AML-193 (cell line): ENCODE measurements at places on chromosomes 4 and X.

DNA sequence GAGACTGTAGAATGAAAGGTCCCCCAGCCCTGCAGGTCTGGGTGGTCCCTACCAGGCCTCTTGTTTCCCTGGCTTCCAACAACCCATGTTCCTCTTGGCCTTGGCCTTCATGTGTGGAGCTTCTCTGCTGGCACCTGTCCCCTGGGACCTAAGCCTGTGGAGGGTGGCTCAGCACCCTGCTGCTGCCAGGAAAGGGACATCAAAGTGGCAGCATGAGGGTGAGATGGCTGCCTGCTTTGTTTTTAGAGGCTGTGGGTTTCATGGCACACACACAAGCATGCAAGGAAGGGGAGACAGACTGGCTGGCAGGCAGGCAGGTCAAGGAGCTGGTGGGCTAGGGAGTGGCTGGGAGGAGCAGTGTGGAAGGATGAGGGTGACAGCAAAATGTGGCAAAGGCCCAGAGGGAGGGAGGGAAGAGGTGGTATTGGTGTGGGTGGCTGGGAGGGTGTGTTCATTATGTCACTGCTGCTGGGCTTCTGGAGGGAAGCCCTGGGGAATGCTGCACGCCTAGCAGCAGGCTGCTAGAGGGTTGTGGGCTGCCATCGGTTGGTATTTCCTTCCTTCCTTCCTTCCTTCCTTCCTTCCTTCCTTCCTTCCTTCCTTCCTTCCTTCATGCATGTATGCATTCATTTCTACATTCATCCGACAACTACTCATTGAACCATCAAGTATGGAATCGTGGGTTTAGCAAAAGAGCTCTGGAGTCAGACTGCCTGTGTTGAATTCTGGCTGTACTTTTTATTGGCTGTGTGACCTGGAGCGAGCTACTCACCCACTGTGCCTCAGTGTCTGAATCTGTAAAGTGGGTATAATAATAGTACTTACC, 128.7 kb upstream of the PJA1 start:
- DNase-seq: no peak

- no peak for DNase-seq
Observed at GRCh38 chr4:73520821-73521220, 39.3 kb downstream of the AFM start.

GRCh38 chrX:24117258-24117657, 32.3 kb upstream of the ZFX start:
- no peak for DNase-seq

DNA sequence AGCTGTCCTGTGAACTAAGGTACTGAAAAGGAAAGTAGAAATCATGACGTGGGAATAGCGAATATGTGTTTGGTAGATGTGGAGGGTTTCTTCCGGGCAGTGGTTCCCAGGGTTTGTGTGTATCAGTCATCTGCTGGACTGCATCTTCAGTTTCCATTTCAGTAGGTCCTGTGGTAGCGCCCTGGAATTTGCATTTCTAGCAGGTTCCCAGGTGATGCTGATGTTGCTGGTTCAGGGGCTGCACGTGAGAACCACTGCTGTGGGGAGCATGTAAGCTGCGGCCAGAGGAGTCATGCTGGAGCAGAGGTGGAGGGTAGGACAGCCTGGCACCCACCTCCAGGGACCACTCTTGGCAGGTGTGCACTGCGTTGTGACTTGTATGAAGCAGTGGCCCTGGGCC, 47.1 kb downstream of the ARHGAP10 start:
- no peak for DNase-seq

DNA sequence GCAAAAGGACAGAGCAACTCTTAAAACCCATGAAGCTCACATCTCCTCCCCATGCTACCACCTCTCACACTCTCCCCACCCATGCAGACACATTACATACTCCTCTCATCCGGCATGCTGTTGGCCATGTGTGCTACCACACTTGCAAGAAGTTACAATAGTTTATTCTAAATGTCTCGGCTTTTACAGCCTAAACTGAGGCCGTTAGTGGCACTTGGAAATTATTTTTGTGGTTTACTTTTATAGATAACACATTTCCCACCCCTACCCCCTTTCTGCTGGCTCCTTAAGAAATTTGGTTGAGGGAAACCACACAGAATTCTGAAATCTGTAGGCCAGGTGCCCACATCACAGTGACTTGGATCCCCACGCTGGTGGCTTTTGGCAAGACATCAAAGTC, 141.1 kb upstream of the HHIP start:
- DNase-seq: no peak

- no peak for DNase-seq
Observed at GRCh38 chr4:123381996-123382395, 14.6 kb upstream of the SPRY1 start.

- DNase-seq: no peak
Observed at GRCh38 chr4:186807808-186808629, 84.4 kb upstream of the FAT1 start.

DNA sequence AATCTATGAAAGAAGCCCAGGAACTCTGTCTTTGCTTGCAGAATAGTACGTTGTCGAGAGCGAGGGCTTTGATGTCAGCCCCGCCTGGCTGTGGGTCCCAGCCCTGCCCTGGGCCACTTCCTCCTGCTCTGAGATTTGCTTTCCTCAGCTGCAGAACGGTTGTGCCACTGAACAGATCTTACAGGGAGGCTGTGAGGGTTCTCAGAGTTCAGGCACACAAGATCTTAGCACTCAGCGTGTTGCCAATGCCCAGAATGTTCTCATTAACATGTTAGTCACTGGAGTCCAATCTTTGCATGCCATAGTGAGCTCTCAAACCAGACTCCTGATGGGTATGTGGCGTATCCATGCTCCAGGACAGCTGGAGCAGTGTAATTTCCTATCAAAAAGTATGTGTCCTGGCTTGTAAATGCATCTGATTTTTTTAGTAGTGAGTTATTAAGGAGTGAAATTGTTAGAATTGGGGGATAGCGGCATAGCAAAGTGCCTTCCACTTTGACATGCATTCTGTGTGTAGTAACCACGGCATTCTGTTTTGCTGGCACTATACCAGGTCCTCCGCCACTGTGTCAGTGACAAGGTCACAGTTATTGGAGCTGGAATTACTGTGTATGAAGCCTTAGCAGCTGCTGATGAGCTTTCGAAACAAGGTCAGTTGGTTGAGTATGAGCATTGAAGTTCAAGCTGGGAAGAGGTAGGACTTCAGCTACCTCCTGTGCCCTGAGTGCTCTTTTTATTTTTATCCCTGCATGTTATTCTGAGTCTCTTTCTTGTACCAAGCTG, 31.6 kb downstream of the TKTL1 start:
- DNase-seq: no peak
